COR-L47 (cell line): ENCODE measurements at places on chromosomes 13 and 19.

GRCh38 chr13:77168237-77168636 lies 141.3 kb upstream of the FBXL3 start:
- no peak for DNase-seq

DNA sequence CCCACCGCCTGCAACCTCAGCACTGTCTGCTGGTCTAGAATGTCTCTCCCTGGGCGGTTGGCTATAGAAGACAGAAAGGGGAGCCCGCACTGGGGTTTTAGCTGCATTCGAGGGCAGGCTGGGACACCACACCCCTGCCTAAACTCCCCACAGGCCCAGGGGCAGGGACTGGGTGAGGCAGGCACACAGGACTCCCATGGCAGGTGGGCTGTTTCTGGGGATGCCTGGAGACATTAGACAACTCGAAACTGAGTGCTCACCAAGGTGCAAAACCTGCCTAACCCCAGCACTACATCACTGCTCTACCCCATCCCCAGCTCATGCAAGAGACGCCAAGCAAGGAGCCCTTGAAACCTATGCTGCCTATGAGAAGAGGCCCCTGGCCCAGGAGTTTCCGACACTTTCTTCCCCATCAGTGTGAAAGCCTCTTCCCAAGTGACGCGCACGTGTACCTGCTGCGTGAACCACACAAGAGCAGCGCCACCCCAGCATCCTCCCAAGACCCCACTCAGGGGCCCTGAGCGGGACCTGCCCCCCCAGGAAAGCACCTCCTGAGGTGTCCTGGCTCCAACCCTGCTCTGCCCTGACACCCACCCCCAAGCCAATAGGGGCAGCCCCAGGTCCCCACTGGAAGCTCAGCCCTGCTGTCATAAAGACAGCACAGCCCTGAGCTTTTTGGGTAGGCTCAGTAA lies 121.2 kb downstream of the TUBA3C start:
- no peak for DNase-seq

- DNase-seq, result no peak
Measured at GRCh38 chr19:1526979-1527649, 3.2 kb downstream of the PLK5 start.

DNA sequence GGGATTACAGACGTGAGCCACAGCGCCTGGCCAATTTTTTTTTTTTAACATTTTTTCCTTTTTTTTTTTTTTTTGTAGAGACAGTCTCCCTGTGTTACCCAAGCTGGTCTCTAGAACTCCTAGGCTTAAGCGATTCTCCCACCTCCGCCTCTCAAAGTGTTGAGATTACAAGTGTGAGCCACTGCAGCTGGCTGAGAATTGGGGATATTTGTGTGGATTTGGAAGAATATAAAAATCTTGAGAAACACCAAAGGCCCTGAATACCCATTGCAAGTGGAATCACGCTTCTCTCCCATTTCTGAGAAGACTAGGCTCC lies 79.9 kb upstream of the ABCC4 start:
- DNase-seq, result no peak

DNA sequence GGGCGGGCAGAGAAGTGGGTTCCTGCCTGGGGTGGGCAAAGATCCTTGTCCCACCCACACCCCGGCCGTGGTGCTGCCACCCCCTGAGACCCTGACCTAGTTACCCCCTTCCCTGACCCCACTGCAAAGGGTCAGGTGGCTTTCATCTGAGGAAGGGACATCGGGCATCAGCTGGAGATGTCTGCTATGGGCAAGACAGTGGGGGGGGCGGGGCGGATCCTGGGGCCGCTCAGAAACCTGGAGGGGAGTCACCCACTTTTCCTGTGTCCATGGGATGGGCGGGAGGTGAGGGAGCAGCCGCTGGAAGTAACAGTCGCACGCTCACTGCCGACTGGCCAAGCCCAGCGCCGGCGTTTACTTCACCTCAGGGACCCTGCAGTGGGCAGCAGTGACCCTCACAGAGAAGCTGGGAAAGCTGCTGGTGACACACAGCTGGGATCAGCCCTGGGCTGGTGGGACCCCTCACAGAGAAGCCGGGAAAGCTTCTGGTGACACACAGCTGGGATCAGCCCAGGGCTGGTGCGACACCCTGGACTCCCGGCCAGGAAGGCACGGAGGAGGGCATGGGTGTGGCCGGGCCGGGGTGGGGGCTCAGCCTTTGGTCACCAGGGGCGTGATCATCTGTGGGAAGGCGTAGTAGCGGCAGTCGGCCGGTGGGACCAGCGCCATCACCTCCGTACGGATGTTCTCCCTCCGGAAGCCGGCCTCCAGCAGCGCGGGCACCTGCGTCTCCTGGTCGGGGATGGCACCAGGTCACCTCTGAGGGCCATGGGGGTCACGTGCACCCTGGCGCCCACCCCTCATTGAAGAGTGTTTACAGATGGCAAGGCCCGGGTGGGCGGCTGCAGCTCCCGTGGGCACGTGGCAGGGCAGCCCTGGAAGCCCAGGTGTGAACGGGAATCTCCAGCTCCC lies 4.3 kb downstream of the GAMT start:
- no peak for DNase-seq

DNA sequence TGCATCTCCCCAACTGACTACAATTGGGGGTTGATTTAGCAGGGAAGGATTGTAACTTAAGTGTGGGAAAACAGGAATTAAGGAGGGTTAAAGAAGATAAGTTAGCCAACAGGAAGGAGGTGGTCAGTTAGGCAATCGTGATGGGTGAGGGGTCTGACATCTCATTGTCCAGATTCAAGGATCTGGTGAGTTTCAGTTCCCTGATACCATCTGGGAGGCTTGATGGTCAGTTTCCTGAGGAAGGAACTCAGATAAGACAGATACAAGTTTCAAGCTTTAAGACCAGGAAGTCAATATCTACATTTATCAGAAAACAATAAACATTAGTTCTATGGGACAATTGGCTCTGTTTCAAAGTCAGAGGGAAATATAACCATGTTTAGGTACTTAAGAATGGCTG lies 601.8 kb downstream of the SLITRK6 start:
- no peak for DNase-seq

DNA sequence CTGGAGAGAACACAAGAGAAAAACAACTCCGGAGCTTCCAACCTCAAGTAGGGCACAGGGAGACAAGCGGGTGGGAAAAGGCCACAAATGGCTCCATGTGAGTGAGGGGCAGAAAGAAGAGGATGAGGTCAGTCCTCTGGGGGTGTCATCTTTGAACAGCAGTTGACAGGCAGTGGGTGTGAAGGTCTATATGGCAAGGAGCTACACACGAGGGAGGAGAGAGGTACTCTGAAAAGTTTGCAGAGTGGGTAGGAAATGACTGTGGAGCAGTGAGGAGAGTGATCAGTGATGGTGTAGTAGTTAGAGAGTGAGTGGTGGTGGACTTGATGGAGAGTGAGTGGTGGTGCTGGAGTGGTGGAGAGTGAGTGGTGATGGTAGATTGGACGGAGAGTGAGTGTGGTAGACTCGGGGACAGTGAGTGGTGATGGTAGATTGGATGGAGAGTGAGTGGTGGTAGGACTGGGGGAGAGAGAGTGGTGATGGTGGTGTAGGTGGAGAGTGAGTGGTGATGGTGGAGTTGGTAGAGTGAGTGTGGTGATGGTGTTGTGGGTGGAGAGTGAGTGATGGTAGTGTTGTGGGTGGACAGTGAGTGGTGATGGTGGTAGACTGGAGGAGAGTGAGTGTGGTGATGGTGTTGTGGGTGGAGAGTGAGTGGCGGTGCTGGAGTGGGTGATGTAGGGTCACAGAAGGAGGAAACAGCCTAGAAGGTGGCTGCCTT lies 4.0 kb downstream of the TFDP1 start:
- DNase-seq, result no peak

GRCh38 chr19:10505583-10506229 lies 2.5 kb upstream of the KEAP1 start:
- peak; percentile 2 for DNase-seq

GRCh38 chr13:37753776-37754175 lies 115.8 kb downstream of the TRPC4 start:
- no peak for DNase-seq

- no peak for DNase-seq
Measured at GRCh38 chr19:38912600-38913514, 871 bp upstream of the CCER2 start.

GRCh38 chr19:45657520-45658167 lies 10.4 kb upstream of the GIPR start:
- no peak for DNase-seq

DNA sequence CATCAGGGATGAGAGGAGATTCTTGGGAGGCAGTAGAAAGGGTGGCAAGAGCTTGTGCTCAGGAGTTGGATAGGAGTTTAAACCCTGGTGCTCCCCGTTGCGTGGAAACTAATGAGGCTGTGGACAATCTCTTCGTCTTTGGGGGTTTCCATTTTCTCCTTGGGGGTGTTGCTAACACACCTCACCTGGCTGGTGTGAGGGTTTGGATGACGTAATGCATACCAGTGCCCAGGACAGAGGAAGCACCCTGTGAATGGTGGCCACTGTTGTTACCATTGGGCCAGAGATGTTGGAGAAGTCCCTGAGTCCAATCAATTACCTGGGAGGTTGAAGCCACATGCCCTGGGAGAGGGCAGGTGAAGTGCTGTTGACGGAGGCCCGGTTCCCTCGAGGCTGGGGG lies 146.5 kb downstream of the URI1 start:
- no peak for DNase-seq

- no peak for DNase-seq
Measured at GRCh38 chr19:48914181-48914580, 14.1 kb downstream of the NUCB1 start.

DNA sequence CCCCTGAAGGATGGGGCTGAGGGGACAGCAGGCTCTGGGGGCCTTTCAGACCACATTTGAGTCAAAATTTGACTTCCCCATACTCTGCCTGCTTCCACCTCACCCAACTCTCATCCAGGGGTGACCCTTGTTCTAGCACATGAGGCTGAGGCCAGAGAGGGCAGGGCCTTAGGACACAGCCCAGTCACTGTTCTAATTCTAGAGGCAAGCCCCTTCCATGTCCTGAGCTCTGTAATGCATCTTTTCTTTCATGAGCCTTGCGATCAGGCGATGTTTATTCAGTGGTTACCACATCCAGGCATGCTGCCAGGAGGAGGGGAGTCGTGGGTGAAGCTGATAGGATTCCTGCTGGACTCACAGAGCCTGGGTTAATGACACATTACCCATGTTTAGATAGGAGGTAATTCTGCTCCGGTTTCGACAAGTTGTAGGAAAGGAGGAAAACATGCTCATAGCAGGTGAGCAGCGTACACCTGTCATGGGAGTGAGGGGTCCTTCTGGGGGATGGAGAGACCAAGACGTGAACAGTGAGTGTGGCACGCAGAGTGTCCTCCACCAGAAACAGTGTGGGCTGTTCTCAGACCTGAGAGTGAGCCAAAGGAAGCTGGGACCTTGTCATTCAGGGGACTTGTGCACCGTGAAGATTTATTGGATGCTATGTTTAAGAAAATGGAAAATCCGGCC lies 9.3 kb downstream of the RPS9 start:
- DNase-seq, result peak; percentile 92

- no peak for DNase-seq
Measured at GRCh38 chr13:43799191-43799590, 12.4 kb upstream of the ENOX1 start.

DNA sequence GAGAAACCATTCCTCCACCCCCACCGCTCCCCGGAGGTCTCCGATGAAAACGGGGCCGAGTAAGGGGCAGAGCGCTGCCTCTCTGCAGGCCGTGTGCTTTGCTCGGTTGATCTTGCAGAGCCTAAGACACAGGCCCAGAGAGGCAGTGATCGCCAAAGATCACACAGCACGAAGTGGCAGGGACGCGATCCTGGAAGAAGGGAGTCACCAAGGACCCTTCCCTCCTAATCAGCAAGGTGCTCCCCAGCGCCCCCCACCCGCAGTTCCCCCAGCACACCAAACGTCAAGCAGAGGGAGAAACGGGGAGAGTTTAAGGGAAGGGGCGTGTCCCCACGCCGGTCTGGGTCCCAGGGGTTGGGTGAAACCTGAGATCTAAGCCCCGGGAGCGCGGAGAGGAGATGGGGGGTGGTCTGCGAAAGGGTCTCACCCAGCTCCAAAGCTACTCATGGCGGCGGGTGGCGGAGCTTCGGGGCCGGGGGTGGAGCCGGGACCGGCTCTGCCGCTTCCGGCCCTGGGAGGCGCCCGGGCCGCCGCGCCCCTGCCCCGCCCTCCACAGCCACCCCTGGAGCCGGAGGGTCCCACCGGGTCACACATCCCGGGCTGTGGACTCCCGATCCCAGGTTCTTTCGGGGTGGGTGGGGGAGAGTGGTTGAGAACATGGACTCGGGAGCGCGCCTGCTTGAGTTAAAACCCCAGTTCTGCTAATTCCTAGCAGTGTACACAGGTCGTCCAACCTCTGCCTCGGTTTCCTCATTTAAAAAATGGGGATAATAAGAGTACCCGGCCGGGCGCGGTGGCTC lies at the start of gene EML2:
EML2 (minus strand) TSS at position 468 of the 800 bp plus-strand sequence; CDS start at position 447, 21 bp downstream.
- DNase-seq, result peak; percentile 36
